Daoy (cell line): ENCODE measurements at places on chromosomes 13 and 19. TPM values are rescaled to one million over a fixed set of nuclear protein-coding genes. Genes with fewer than 3 reads are reported as not detected.

The ACER1 gene
- not detected in 2 replicates for total RNA-seq

The NEK3 gene
- total RNA-seq = 17.1 and 17.8 TPM in 2 replicates

The ZNF836 gene
- total RNA-seq = 2.5 and 5.2 TPM in 2 replicates

The OR7D2 gene
- total RNA-seq = not detected in 2 replicates

The SIGLEC8 gene
- not detected in 2 replicates for total RNA-seq

The ZIC5 gene
- 2.4 and 2.5 TPM in 2 replicates for total RNA-seq

DNA sequence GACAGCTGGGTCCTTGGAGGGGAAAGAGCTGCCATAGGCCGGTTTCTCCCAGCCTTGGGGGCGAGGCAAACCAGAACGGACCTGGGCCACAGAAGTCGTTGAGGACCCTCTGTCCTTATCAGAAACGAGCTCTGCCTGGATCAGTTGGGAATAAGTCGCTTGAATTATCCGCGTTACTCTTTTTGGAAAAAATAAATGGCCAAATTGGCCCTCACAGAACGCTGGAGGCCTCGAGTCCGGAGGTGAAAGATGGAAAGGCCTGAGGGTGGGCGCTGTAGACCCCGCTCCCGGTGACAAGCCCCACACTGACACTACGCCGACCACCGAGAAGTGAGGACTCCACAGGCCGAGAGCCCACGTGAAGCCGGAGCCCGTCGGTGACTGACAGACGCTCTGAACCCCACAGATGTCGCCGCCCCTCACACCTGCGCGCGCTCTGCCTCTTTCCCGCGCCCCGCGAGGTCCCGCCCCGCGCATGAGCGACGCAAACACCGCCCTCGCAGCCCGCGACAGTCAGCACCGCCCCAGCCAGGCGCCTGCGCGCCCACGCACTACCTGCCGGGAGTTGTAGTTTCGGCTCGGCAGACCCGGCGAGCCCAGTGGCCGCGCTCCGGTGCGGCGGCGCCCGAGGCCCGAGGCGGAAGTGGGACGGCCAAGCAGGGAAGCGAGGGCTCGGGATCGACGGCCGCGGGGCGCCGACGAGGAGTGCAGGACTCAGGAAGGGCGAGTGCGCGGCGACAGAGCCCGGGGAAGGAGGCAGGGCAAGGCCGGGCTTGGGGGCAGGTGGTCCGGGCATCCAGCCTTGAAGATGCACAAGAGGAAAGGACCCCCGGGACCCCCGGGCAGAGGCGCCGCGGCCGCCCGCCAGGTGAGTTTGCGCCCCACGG, at the start of the genes BRME1 and CC2D1A:
BRME1 (minus strand) TSS at position 484 of the 887 bp plus-strand sequence. CDS start 1,225 bp downstream, outside the sequence.
CC2D1A (plus strand) TSS at position 568 of the 887 bp plus-strand sequence; CDS start at position 809, 241 bp downstream.
- peak; percentile 95 for DNase-seq

DNA sequence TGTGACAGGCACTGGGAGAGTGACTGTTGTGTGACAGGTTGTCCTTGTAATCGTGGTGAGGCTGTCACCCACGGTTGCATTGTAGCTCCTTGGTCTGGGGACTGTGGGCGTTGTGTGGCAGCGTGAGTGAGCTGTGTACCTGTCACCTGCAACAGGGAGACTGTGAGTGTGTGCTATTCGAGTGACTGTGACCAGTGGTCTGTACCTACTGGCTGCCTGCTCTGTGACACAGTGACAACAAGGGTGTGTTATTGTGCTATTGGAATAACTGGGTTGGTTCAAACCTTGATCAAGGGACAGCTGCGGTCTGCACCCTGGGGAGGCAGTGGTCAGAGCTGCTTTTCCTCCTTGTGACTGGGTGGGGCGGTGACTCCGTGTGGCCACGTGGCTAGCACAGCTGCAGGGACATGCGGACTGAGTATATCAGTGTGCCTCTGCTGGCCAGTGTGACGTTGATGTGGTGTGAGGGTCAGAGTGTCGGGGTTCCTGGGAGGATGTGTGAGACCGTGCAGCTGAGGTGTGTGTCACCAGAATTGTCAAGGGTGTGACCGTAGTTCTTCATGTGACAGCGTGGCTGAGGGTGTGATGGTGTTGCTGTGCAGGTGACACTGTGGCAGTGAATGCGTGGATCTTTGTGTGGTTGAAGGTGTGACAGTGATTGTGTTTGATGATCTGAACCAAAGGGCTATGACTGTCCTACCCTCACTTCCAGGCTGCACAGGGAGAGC, 10.1 kb upstream of the NFIX start:
- peak; percentile 56 for DNase-seq

GRCh38 chr13:93108111-93108601, 118.5 kb upstream of the GPC6 start:
- no peak for DNase-seq

DNA sequence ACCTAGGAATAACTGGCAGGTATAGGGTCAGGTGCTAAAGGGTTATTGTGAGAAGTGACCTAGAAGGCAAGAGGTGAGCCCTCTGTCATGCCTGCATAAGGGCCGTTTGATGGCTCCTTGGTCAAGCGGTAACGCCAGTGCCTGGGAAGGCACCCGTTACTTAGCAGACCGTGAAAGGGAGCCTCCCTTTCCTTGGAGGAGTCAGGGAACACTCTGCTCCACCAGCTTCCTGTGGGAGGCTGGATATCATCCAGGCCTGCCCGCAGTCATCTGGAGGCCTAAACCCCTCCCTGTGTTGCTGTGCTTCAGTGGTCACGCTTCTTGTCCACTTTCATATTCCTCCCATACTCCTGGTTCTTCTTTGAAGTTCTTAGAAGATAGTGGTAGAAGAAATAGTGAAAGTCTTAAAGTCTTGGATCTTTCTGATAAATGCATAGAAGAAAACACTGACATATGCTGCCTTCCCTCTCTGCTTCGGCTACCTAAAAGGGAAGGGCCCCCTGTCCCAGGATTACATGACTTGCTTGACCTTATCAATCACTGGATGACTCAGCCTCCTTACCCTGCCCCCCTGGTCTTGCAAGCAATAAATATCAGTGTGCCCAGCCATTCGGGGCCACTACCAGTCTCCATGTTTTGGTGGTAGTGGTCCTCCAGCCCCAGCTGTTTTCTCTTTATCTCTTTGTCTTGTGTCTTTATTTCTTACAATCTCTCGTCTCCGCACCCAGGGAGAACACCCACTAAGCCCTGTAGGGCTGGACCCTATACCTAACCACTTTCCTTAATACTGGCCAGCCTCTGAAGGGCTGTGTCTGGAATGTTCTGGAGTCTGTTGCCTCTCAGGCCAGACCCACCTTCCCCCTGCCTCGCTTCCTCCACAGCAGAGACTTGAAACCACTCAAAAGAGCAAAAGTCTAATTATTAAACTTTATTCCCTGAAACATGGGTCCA, 16.1 kb upstream of the ABCC4 start:
- peak; percentile 8 for DNase-seq

DNA sequence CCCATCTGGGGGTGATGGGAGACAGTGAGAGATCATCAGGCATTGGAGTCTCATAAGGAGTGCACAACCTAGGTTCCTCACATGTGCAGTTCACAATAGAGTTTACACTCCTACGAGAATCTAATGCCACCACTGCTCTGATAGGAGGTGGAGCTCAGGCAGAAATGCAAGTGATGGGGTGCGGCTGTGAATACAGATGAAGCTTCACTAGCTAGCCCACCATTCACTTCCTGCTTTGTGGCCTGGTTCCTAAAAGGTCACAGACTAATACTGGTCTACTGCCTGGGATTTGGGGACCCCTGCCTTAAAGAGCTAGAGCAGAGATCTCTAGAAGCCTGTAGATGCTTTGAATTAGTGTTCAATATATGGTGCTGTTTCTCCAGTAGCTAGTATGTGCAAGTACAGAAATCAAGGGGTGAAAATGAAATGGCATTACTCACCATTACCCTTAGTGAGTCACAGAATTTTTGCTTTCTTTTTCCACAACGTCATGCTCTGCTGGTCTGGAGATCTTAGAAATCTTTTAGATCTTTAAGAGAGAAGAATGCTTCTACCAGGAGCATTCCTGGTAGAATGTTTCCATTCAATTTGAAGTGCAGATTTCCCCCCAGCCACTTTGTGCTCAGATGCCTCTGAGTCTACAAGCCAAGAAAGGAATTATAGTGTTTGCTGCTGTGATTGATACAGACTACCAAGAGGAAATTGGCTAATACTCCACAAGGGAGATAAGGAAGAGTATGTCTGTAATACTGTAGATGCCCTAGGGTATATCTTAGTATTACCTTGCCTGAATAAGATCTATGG, 2301.2 kb downstream of the PCDH9 start:
- DNase-seq = no peak

GRCh38 chr19:1514986-1515721, 2.3 kb upstream of the ADAMTSL5 start:
- no peak for DNase-seq

GRCh38 chr13:97249796-97250495, 27.8 kb downstream of the MBNL2 start:
- no peak for DNase-seq

- peak; percentile 70 for DNase-seq
These were observed 3.2 kb downstream of the NFIC start for GRCh38 chr19:3369337-3370213.

DNA sequence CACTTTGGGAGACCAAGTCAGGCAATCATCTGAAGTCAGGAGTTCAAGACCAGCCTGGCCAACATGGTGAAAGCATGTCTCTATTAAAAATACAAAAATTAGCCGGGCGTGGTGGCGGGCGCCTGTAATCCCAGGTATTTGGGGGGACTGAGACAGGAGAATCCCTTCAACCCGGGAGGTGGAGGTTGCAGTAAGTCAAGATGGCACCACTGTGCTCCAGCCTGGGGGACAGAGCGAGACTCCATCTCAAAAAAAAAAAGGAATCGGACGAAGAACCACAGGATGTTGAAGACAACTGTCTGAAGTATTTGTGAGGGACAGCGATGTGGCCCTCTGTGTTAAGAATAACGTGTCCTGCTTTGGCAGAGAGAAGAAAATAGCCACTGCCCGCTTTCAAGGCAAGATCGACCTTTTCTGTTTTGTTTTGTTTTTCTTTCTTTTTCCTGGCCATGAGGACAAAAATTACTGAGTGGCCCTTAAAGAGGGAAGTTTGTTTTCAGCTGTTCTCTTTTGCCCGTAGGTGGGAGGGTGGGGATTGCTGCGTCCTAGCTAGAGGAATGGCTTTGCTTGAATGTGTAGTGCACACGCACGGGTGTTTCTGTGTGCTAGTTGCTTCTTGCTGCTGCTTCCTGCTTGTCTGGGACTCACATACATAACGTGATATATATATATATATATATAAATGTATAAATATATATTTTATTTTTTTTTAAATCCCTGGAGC, 6.2 kb upstream of the PRKCG start:
- DNase-seq = no peak

DNA sequence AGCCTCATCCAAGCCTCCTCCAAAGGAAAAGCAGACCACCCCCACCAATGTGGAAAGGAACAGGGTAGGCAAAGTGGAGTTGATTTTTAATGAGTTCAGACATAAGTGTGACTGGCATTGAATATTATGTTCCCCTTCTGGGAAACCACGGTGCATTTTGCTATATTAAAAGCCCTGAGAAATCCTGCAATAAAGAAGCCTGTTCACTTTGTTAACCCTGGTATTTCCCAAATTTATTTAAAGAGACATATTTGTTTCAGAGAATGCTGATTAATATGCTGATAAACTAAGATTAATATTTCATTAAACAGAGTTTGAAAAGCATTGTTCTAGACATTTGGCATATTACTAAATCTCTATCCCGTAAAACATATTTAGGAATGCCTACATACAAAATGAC, 151.4 kb downstream of the FGF14 start:
- no peak for DNase-seq
